Stimulated activated CD8-positive, alpha-beta memory T cell treated with anti-CD3 and anti-CD28 coated beads, Interleukin-15, amount 100 ng/mL, for 4 hours (primary cell): ENCODE measurements at places on chromosomes 16 and 17.

- no peak for DNase-seq
Measured at GRCh38 chr17:32863559-32863958, 13.4 kb downstream of the MYO1D start.

- DNase-seq = no peak
Measured at GRCh38 chr17:66183529-66183928, 8.4 kb downstream of the CEP112 start.

DNA sequence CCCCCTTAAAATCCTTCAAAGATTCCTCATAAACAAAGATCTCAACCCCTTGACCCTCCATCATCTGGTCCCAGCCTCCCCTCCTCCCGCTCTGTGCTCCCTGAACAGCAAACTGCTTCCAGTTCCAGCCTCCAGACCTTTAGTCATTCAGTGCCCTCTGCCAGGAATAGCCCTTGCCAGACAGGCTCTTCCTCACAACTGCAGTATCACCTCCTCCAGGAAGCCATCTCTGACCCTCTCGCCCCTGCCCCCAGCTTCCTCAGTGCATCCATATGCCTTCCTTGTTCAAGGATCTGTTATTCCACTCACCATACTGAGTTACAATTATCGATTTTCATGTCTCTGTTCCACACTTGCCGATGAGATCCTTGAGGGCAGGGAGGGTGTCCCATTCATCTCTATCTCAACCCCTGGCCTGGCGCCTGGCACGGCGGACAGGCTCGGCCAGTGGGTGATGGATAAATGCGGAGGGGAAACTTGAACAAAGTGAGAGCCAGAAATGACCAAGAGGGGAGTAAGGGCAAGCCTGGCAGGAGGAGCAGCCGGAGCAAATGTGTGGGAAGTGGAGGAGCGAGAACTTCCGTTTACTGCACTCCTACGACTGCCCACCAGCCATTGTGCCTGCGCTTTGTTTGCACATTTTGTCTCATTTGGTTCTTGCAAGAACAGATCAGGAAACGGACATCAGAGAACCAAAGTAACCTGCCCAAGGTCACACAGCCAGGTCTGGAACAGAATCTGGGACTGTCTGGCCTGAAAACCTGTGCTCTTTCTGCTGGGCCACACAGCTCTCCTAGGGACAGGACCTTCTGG lies 2.0 kb upstream of the NXPH3 start:
- DNase-seq = no peak

DNA sequence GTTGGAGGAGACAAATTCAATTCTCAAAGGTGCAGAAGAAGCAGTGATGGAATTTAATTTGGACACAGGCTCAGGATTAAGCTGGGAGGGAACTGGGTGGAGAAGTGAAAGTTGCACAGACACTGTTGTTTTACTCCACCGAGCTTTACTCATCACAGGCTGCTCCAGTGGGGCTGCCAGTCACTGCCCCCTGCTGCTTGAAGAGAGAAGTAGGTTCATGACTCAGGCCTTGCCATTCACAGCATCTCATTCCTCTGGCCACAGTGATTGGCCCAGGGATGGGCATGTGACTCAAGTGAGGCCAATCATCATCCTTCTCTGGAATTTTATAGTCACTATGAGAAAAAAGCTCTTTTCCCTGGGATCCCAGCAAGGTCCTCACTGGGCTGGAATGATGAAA lies 11.8 kb downstream of the GNAO1 start:
- DNase-seq = peak; percentile 19

GRCh38 chr17:41614098-41614497 lies 1.5 kb upstream of the KRT16 start:
- DNase-seq = no peak

DNA sequence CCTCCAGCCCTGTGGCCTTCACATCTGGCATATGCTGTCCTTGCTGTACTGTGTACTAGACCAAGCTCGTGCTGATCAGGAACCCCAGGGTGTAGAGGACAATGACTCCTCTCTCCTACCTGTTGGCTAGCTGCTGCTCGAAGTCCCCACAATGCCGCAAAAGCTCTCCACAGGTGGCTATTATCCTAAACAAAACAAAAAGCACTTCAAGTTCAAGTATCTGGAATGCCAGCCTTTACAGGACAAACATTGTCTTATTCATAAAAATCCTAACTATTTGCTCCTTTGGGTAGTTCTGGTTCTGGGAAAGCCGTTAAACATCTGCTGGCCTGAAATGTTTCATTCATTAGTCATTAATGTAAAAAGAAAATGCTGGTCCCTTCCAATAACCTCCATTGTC lies 42.8 kb downstream of the COG7 start:
- no peak for DNase-seq

GRCh38 chr16:79100447-79100846 lies 500.1 kb downstream of the MAF start:
- DNase-seq = no peak

DNA sequence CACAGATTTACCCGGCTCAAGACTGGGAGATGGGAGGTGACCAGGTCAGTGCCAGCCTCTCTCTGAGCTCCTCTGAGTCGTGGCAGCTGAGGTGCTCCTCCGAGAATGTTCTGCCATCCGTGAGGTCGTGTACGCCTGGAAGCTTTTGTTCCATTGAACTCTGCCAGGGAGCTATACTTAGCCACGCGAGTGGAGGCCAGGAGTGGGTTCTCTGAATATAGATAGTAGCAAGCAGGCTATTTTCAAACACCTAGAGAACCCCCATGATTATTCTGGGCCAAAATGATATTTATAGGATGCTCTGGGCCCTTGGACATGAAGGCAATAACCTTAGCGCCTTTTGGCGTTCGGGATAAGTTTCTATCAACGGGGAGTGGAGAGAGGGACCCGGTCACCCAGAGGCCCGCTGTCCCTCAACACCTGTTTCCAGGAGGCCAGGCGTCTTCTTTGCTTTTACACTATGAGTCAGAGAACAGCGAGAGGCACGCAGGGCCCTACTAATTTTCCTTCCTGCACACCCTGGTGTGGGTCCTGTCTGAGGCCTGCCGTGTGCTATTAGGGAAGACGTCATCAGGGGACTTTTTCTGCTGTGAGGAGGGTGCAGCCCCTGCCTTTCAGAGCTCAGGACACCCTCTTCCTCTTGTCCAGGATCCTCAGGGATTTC lies 11.0 kb upstream of the MVD start:
- DNase-seq = no peak

- no peak for DNase-seq
Measured at GRCh38 chr17:81700353-81701287, 2.5 kb upstream of the MRPL12 start.

DNA sequence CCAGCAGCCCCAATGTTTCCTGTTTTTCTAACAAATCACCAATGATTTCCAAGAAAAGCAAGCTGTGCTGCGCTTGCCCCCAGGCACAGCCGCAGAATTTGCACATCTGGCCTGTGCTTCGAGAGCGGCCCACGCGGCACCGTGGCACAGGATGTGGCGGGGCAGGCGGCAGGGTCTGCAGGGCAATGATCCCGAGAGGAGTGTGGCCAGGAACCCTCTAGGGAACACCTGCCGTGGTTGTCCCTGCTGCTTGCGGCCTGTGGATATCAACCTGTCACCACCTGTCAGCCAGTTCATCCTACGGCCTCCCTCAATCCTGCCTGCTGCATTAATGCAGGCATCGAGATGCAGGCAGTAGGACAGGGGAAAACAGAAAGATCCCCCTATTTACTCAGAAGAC lies 24.0 kb downstream of the PIK3R5 start:
- DNase-seq = no peak

DNA sequence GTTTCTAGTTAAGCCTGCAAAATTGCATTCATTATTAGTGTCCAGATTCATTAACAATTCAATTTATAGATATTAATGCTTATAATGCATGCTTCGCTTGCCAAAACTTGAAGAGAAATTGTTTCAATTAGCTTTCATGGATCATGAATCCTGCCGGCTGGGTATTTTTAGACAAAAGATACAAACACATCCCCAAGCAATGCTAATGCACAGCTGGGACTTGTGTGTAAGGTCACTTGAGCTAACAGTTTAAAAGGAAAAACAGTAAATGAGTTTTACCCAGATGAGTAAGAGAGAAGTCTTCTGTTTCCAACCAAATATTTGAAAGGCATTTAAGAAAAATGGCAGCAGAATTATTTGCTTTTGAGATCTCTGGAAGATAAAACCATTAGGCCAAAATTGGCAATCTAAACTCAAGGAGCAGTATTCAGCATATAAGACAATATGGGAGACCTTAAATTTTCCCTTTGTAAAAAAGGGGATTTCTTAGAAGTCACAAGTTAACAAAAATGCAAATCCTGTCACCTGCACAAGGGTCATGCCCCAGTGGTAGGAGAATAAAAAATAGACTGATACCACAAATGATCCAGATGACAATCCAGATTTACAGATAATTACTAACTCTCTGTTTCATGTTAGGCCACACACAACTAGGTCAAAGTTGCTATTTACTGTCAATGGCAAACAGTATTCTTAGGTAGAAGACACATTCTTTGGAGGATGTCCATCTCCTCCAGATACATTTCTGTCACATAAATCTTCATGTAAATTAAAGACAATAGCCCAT lies 418.4 kb upstream of the PMFBP1 start:
- DNase-seq = no peak

GRCh38 chr16:30185683-30186421 lies 2.5 kb downstream of the CORO1A start:
- DNase-seq = peak; percentile 69

GRCh38 chr16:70161350-70161749 lies 12.2 kb upstream of the CLEC18C start:
- no peak for DNase-seq

- no peak for DNase-seq
Measured at GRCh38 chr17:76952402-76952801, 84.2 kb downstream of the MGAT5B start.

DNA sequence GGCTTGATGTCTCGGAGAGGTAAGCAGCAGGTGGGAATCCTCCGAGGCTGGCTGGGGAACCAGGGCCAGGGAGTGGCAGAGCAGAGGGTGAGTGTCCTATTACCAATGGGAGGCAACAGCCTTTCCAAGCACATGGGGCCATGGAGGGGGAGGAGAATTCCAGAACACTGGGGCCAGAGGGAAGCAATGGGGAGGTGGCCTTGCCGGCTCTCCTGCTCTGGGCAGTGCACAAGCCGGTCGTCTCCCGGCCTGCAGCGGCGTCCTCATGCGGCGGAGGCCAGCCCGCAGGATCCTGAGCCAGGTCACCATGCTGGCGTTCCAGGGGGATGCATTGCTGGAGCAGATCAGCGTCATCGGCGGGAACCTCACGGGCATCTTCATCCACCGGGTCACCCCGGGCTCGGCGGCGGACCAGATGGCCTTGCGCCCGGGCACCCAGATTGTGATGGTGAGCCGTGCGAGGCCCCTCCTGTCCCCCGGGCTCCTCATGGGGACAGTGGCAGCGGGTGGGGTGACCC lies 21.9 kb downstream of the SGSH start:
- DNase-seq = no peak

DNA sequence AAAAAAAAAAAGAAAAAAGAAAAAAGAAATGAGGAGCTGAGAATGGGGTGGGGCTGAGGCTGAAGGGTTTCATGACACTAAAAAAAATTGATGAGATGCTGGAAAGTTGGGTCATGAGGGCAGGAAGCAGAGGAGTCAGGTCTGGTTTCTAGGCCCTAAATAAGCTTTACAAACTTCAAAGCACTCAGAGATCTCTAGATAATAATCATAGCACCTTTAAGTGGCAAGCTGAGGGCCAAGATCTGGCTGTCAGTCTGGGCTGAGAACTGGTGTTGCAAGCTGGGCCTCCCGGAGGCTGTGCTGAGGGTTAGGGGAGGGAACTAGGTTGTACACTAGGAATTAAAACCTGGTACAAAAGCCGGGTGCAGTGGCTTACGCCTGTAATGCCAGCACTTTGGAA lies 6.4 kb downstream of the ZNF764 start:
- peak; percentile 26 for DNase-seq
